ENCODE measurements at places on chromosomes 4 and X.

- DNase-seq = no peak
Observed at GRCh38 chrX:37921758-37922157, 74.4 kb upstream of the DYNLT3 start.

GRCh38 chr4:81426770-81427289, 44.9 kb downstream of the RASGEF1B start:
- DNase-seq = no peak

GRCh38 chr4:55770662-55771061, 48.9 kb upstream of the EXOC1L start:
- no peak for DNase-seq

DNA sequence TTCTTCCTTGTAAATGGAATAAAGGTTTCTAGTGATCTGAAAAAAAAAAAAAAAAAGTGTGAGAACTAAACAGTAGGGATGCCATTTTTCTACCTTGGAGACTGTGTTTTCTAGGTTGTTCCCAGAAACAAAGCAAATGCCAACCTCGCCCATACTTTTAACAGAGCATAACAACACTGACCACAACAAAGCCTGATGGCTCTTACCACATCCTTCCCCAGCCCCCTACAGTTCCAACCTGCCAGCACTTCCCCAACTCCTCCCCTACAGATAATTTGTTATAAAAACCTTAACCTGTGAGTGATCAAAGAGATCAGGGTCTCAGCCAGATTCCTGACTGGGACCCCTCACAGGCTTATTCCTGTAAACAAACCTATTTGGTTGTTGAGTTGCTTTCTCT, 940.0 kb downstream of the SH3BGRL start:
- no peak for DNase-seq

DNA sequence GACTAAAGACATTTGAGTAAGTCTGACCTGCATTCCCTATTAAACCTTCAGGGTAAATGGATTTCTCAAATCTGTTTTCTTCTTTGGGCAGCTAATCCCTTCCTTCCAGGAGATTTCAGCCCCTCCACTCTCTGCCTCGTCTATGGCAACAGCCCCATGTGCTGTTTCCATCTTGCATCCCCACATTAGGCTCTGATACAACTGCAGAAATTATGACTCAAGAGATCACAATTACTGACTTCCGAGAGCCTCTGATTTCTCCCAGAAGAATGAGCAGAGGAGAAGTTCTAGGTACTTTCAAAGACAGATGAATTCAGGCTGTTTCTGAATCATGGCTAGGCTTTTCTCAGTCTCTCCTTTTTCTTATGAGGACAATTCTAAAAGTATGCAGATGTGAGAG, 38.7 kb downstream of the RAI2 start:
- DNase-seq = no peak

GRCh38 chrX:153547195-153547594, 29.8 kb downstream of the ATP2B3 start:
- no peak for DNase-seq

GRCh38 chr4:150164055-150164454, 85.8 kb downstream of the DCLK2 start:
- DNase-seq = no peak

- DNase-seq = no peak
Observed at GRCh38 chr4:86506591-86506990, 87.5 kb upstream of the PTPN13 start.

DNA sequence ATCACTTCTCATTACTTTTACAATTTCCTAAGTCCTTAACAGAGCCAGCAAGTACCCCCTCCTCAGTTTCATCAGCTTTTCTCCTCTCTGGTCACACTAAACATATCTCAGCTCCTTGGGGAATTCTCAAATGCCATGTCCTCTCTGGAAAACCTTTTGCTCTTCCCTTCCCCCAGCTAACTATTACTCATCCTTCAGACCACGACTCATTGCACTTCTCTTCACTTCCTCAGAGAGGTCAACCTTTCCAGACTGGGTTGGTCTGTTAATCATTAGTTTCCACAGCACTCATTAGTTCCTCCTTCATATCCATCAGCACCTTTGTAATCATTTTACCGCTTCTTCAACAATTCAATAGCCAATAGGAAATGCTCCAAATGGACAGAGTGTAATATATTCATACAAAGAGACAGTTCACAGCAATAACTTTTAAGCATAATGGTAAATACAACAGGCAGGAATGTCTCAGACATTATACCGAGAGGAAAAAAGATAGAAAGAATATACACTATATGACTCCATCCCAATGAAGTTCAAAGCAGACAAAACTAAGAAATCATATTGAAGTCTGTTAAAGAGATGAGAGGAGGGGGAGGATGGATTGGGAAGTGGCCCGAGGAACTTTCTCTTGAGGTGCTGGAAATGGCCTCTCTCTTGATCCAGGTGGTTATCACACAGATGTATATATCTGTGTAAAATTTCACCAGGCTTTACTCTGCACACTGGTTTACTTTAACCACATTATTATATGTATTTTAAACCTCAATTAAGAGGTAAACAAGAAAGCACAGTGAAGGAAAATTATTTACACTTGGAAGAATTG, 39.6 kb downstream of the DDX60L start:
- peak; percentile 59 for DNase-seq

DNA sequence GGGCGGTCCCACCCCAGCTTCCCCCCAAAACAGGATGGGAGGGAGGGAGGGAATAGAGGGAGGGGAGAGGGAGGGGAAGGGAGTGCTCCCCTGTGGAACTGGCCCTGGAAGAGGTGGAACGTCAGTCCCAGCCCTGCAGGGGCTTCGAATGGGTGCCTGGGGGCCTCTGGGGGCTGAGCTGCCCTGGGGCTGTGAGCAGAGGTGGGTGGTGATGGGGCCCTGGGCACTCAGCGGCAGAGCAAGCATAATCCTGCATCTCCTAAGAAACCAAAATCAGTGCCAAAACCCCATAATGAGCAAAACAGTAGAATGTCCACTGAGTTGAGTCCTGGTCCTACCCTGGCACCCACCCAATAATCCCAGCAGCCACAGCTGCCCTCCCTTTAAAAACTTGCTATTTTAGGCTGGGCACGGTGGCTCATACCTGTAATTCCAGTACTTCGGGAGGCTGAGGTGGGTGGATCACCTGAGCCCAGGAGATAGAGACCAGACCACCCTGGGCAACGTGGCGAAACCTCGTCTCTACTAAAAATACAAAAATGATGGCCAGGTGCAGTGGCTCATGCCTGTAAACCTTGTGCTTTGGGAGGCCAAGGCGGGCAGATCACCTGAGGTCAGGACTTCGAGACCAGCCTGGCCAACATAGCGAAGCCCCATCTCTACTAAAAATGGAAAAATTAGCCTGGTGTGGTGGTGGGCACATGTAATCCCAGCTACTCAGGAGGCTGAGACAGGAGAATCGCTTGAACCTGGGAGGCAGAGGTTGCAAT, 11.1 kb downstream of the DOK7 start:
- DNase-seq = no peak

DNA sequence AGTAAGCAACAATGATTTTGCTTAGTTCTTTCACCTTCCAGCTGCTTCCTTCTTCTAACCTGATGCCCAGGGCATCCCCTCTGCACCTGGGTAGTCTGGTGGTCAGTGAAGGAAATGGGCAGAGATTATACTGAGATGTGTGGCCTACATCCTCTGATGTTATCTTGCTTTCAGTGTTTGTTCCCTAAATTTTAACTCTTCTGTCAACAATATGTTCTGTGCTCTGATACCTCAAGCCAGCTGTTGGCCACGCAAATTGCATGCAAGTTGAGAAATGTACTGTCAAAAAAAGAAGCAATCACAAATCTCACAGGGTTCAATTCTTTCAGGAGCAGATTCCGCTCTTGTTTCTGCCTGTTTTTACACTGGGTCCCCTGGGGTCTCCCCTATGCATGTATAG, 73.8 kb downstream of the FBXW7 start:
- no peak for DNase-seq

- no peak for DNase-seq
Observed at GRCh38 chrX:115372152-115372551, 82.6 kb downstream of the LUZP4 start.

DNA sequence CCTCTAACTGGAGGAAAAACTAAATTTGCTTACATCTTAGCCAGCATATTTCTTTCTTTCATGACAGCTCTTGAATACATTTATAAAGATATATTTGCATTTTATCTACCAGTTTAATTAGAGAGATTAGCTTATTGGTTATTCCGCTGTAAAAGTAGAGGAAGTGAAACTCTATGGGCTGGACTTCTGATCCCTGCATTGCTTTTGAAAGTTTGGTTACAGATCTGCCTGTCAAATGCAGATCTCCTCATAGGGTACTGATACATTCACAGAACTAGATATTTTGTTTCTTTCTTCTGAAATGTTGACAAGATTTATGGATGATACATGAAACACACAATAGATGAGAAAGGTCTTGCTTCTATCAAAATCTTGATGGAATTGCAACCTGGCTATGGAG, 581.4 kb upstream of the AADAT start:
- no peak for DNase-seq

DNA sequence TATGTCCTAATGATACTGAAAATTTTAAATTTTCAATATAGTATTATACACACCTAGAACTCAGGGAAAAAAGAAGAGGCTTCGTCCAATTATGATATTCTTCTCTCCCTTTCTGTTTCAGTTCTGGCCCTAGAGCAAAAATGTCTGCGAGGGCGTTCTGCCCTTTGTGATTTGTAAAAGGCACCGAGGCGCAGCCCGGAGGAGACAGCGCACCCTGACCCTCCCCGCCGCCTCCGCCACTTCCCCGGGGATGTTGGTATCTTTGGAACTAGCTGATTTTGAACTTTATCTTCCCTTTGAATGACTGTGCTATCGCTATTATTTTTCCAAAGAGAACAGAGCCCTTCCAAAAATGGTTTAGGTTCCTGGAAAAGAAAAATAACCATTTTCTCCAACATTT, 173.2 kb upstream of the FAM9B start:
- DNase-seq = no peak

DNA sequence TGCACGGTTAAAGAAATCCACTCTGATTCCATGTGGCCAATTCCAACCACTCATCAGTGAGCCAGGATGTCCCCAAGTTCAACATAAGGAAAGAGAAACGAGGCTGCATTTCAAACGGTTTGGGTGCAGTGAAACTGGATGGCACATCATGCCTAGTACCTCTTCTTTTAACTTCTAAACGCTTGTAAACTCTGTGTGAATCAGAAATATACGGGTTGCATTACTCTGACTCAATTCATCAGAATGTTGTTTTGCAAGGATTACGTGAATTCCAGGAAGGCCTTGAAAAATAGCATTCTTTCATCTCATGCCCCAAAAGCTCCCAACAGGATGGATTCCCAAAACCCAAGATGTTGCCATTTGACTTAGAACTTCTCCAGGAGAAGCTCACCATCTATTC, 270.4 kb downstream of the LDB2 start:
- no peak for DNase-seq

DNA sequence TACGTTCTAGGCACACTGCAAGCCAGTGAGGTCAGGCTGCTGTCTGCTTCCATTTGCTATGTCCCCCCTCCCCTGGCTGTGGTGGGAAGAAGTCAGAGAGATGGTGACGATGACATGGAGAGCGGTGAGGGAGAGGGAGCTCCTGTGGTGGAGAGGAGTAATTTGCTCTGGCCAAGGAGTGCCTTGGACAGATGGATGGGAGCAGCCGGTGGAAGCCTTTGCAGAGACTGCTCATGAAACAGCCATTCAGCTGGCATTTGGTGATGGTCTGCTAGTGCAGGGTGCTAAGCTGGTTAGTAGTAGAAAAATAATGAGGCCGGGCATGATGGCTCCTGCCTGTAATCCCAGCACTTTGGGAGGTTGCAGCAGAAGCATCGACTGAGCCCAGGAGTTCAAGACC, 124.1 kb downstream of the FHDC1 start:
- no peak for DNase-seq

- DNase-seq = no peak
Observed at GRCh38 chrX:40637687-40638086, 9.7 kb downstream of the CXorf38 start.

GRCh38 chrX:148611993-148612392, 111.6 kb downstream of the AFF2 start:
- DNase-seq = no peak

DNA sequence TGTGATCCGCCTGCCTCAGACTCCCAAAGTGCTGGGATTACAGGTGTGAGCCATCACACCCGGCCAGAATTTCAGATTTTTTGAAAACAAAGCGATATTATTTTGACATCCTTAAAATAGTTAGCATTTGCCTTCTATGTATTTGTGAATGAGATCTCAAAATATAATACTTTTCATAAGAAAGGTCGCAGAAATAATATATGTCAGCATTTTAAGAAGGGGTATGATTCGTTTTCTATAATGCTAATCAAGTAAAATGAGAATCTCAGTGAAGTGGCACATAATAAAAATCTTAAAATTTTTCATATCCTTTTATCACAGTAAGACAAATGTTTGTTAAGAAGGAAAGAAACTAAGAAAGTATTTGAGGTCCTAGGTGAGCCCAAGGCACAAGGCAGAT, 52.2 kb downstream of the GRSF1 start:
- DNase-seq = no peak

- DNase-seq = no peak
Observed at GRCh38 chr4:99536848-99537247, 26.0 kb downstream of the C4orf17 start.

DNA sequence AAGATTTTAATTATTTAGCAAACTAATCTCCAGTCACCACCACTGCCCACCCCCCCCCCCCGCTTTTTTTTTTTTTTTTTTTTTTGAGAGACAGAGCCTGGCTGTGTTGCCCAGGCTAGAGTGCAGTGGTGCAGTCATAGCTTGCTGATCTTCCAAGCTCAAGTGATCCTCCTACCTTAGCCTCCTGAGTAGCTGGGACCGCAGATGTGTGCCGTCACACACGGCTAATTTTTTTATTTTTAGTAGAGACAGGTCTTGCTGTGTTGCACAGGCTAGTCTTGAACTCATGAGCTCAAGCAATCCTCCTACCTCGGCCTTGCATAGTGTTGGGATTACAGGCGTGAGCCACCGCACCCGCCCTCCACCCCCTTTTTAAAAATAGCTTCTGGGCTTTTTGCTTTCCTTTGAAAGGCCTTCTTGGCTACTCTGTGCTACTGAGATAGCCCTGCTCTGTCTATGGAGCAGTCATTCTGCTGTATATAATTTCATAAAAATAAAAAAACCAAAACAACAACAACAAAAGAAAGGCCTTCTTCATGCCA, 18.7 kb downstream of the TXLNG start:
- no peak for DNase-seq

DNA sequence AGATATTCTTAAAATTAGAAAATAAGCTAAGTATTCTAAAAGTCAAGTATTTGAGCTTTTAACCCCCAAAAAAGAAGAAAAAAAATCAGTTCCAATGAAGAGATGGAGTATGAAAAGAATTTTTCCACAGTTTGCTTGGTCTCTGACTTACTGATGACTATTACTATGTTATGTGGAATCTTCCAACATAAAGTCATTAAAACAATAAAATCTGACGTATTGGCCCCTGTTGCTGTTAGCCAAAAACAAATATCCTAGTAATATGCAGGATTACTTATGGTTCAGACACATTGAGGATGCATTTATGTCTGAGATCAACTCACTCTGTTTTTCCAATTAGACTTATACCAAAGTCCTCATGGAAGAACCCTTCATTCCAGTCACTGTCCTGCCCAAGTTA, 517.2 kb upstream of the ADGRL3 start:
- no peak for DNase-seq

Data from HuH-7 (cell line).